ENCODE measurements at places on chromosomes 13 and 19. TPM values are rescaled to one million over a fixed set of nuclear protein-coding genes. Genes with fewer than 3 reads are reported as not detected.
A peak's percentile ranks its signal among the peaks of the same experiment; 100 is the strongest.

GRCh38 chr13:22561581-22561980 is 619.2 kb upstream of the SGCG start:
- H3K4me1 ChIP-seq, result no peaks in the 10 kb centered on the region
- H3K36me3 ChIP-seq, result no peaks in the 10 kb centered on the region
- H3K27me3 ChIP-seq, result no peaks in the 10 kb centered on the region
- H3K4me3 ChIP-seq, result no peak overlapping the region

The KLK6 gene
- not detected for total RNA-seq

- no peaks in the 10 kb centered on the region for H3K36me3 ChIP-seq
- no peak overlapping the region for H3K27ac ChIP-seq
- H3K4me3 ChIP-seq, result no peak overlapping the region
- H3K27me3 ChIP-seq, result no peaks in the 10 kb centered on the region
- DNase-seq, result no peak
Observed at GRCh38 chr13:63086286-63086685, 1670.6 kb upstream of the PCDH20 start.

The CYP4F11 gene
- not detected for total RNA-seq

The DIAPH3 gene
- 30.8 TPM for total RNA-seq

DNA sequence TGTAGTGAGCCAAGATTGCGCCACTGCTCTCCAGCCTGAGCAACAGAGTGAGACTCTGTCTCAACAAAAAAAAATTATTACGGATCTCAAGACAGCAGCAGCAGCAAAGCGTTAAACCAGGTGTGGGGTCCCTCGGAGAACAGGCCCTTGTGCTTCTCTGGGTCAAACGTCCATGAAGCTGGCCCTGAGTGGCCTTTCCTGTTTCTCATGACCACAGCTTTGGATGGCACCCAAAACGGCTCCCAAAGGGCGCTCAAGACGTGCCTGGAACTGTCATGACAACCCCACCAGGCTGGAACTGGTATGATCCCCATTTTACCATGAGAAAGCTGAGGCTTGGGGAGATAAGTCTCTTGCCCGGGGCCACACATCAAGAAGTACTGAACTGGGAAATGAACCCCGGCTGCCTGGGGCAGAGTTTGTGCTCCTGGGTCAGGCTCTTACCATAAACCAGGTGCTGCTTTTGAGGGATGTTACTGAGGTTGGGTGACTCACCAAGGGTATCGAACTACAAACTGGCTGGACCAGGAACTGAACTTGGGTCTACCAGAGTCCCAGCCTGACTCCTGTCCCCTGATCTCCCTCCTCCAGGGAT is 11.6 kb upstream of the SAMD1 start:
- H3K27me3 ChIP-seq, result no peaks in the 10 kb centered on the region
- no peaks in the 10 kb centered on the region for H3K4me1 ChIP-seq
- no peak overlapping the region for H3K4me3 ChIP-seq
- peaks cover under 1% of the 10 kb centered on the region for H3K36me3 ChIP-seq

GRCh38 chr13:61396121-61396520 is 19.5 kb downstream of the PCDH20 start:
- DNase-seq, result no peak
- H3K27ac ChIP-seq, result no peak overlapping the region
- H3K27me3 ChIP-seq, result no peaks in the 10 kb centered on the region

GRCh38 chr13:114179087-114179658 is at the start of gene CFAP97D2:
Gene CFAP97D2 (plus strand): TSS chr13:114179257. CDS start chr13:114179331, 74 bp downstream.
- no peak for DNase-seq
- no peak within 1 kb of the TSS for H3K4me3 ChIP-seq
- H3K27ac ChIP-seq, result no peak within 1 kb of the TSS
- no peaks in the 10 kb centered on the region for H3K27me3 ChIP-seq
- peaks cover 5% of the 10 kb centered on the region for H3K36me3 ChIP-seq

The LPAR6 gene
- 11.9 TPM for total RNA-seq

GRCh38 chr19:10228920-10229319 is 2.2 kb downstream of the S1PR2 start:
- no peaks in the 10 kb centered on the region for H3K27me3 ChIP-seq
- H3K4me1 ChIP-seq, result peaks cover 21% of the 10 kb centered on the region
- peak overlapping the region; percentile 76 for H3K4me3 ChIP-seq
- peak; percentile 47 for DNase-seq

The KLK11 gene
- not detected for total RNA-seq

The CYP4F2 gene
- not detected for total RNA-seq

DNA sequence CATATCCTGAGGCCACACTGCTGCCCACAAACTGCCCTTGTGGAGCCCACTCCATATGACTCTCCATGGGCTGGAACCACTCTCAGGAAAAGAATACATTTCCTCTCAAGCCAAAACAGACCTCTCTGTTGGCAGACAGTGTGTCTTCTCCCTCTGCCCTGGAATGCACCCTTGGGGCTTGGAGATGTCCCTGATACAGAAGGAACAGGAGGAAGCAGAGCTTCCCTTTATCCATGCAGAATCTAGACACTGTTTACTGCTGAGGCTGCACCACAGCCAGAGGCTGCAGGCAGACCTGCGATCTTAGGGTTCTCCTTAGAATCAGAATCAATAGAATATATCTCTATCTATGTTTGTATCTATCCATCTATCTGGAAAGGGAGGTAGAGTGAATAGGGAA is 26.8 kb upstream of the CYP4F8 start:
- H3K4me1 ChIP-seq, result no peaks in the 10 kb centered on the region
- H3K27me3 ChIP-seq, result peaks cover 6% of the 10 kb centered on the region
- no peak overlapping the region for H3K27ac ChIP-seq
- H3K4me3 ChIP-seq, result no peak overlapping the region

DNA sequence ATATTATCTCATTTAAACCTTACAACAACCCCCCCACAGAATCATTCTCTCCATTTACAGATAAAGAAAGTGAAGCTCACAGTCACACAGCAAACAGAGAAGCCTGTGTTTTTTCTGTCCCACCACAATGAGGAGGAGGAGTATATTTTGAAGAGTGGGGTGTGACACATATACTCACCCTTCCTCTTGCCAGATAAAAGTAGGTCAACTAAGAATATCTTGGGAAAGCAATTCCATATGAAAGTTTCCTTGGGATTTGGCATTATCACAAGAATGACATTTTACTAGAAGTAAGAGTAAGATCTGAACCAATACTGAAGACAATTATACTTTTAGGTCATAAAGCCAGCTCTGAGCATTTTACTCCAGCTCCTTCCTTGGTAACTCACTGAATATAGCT is 287.5 kb upstream of the HTR2A start:
- H3K27ac ChIP-seq, result no peak overlapping the region
- DNase-seq, result no peak
- no peaks in the 10 kb centered on the region for H3K4me1 ChIP-seq
- H3K27me3 ChIP-seq, result no peaks in the 10 kb centered on the region
- H3K4me3 ChIP-seq, result no peak overlapping the region

DNA sequence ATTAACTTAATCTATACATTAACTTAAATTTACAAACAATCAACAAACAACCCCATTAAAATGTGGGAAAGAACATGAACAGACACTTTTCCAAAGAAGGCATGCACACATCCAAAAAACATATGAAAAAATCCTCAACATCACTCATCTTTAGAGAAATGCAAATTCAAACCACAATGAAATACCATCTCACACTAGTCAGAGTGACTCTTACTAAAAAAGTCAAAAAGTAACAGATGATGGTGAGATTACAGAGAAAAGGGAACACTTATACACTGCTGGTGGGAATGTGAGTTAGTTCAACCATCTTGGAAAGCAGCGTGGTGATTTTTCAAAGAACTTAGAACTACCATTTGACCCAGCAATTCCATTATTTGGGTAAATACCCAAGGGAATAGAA is 759.2 kb upstream of the SLITRK1 start:
- no peaks in the 10 kb centered on the region for H3K27me3 ChIP-seq
- DNase-seq, result no peak
- H3K4me1 ChIP-seq, result no peaks in the 10 kb centered on the region
- H3K27ac ChIP-seq, result no peak overlapping the region
- H3K36me3 ChIP-seq, result no peaks in the 10 kb centered on the region
- H3K4me3 ChIP-seq, result no peak overlapping the region

DNA sequence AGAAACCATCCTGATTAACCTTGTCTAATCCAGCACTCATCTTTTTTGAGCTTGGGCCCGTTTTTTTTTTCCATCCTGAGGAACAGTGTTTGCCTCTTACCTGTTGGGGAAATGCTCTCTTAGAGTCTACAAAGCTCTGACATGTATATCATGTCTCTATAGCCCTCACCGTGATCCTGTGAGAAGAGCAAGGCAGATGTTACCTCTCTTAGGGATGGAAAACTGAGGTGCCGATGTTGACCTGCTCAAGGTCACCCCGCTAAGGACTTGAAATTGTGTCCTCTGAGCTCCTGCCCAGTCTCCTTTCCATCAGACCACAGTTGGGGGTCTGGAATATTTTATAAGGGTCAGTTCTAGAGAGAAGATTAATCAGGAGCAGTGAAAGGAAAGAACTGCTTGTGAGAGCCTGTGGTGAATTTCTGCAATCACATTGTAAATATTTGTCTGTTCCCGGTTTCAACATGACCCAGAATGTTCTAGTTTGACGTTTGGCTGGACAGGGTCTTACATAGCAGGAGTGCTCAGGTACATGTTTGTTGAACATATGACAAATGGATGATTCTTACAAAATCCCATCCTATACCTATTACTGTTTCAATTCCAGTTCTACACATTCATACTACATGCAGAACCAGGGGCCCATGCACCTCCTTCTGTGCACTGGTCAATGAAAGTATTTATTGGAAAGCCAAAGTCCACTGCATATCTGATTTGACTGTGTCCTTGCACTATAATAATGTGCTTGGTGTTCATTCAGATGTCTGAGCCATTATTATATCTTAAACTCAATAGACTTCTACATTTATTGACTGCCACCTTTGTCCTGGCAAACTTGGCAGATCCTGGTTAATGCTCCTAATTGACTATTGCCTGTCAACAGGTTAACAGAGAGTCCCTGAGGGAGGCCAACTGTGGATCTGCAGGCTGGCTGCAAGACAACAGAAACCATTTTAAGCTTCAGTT is 12.1 kb downstream of the SLC25A15 start:
- DNase-seq, result no peak
- peaks cover 9% of the 10 kb centered on the region for H3K4me1 ChIP-seq
- no peak overlapping the region for H3K27ac ChIP-seq
- H3K4me3 ChIP-seq, result no peak overlapping the region
- H3K36me3 ChIP-seq, result no peaks in the 10 kb centered on the region

DNA sequence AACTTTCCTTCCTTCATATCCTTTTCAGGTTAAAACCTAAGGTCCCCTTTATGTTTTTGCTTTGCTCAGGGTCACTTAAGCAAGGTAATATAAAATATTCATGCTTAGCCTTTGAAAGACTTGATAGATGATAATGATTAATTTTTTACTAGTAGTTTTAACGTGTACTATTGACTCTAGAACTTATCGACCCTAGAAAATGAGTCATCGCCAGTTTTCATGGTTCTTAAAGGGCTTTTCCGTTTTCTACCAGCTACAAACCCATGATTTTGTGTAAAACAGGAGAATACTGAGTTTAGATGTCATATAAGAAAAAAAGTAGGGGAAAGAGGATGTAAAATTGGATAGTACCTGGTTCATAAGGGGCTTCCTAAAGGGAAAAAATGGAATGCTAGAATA is 75.7 kb downstream of the DHRS12 start:
- H3K4me1 ChIP-seq, result no peaks in the 10 kb centered on the region
- H3K27me3 ChIP-seq, result no peaks in the 10 kb centered on the region
- H3K27ac ChIP-seq, result peak overlapping the region; percentile 16
- DNase-seq, result no peak

The ZNF625 gene
- 3.2 TPM for total RNA-seq

DNA sequence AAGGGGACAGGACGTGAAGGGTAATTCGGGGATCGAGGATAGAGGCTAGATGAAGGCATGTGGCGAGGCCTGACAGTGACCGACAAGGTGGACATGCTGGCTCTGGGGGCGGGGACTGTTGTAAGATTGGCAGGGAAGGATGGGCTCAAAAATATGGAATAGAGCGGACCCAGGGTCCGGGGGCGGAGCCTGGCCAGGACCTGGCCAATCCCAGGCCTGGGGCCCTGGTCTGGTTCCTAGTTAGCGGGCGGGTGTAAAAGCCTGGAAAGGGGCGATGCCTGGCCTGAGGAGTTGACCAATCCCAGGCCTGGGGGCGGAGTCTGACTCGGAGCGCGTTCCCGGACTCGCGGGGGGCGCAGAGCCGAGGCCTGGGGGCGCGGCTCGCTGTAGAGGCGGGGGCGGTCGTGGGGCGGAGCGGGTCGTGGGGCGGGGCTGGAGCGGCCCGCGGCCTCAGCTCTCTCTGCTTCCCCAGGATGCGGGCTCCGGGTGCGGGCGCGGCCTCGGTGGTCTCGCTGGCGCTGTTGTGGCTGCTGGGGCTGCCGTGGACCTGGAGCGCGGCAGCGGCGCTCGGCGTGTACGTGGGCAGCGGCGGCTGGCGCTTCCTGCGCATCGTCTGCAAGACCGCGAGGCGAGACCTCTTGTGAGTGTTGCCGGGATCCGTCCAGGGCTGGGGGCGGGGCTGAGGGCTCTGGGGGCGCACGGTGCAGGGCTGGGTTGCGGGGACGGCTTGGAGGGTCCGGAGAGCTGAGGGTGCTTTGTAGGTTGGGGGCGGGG is at the start of gene SLC27A1:
Gene SLC27A1, plus strand, starts transcription at position 457 of the 774 bp plus-strand sequence. Its CDS starts 17 bp downstream, at position 474.
- H3K4me3 ChIP-seq, result peak within 1 kb of the TSS; percentile 100
- peaks cover 44% of the 10 kb centered on the region for H3K4me1 ChIP-seq
- H3K36me3 ChIP-seq, result no peaks in the 10 kb centered on the region
- no peaks in the 10 kb centered on the region for H3K27me3 ChIP-seq
- H3K27ac ChIP-seq, result peak within 1 kb of the TSS; percentile 35

The CYP4F22 gene
- total RNA-seq, result 0.84 TPM

GRCh38 chr19:5367530-5368133 is 27.0 kb upstream of the PTPRS start:
- peaks cover under 1% of the 10 kb centered on the region for H3K27me3 ChIP-seq
- H3K4me3 ChIP-seq, result no peak overlapping the region
- DNase-seq, result no peak
- H3K27ac ChIP-seq, result no peak overlapping the region
- H3K36me3 ChIP-seq, result no peaks in the 10 kb centered on the region

DNA sequence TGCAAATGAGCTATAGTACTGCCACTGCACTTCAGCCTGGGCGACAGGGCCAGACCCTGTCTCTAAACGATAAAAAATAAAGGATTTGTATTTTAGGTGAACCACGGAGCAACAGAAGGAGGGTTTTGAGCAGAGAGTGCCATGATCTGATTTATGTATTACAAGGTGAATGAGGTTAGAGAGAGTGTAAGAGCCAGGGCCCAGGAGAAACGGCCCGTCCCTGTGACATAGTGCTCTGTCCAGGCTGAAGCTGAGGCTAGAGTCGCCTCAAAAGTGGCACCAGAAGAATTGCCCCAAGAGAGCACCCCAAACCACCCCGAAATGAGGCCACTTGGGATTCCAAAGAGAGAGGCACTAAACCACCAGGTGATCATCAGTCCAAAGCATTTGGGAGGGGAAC is 16.9 kb downstream of the MAG start:
- H3K27ac ChIP-seq, result no peak overlapping the region
- no peaks in the 10 kb centered on the region for H3K27me3 ChIP-seq
- DNase-seq, result no peak
- peaks cover 7% of the 10 kb centered on the region for H3K4me1 ChIP-seq

- H3K27ac ChIP-seq, result no peak overlapping the region
- no peak for DNase-seq
- H3K36me3 ChIP-seq, result no peaks in the 10 kb centered on the region
- H3K4me3 ChIP-seq, result no peak overlapping the region
Observed at GRCh38 chr13:113786262-113786841, 27.3 kb downstream of the TMEM255B start.

The ZSCAN18 gene
- total RNA-seq, result 34.0 TPM

Measured in activated T-cell treated with anti-CD3 and anti-CD28 coated beads, Interleukin-2, amount 50 U/mL, for 72 hours (primary cell).